ENCODE measurements at places on chromosomes 7 and 10.

DNA sequence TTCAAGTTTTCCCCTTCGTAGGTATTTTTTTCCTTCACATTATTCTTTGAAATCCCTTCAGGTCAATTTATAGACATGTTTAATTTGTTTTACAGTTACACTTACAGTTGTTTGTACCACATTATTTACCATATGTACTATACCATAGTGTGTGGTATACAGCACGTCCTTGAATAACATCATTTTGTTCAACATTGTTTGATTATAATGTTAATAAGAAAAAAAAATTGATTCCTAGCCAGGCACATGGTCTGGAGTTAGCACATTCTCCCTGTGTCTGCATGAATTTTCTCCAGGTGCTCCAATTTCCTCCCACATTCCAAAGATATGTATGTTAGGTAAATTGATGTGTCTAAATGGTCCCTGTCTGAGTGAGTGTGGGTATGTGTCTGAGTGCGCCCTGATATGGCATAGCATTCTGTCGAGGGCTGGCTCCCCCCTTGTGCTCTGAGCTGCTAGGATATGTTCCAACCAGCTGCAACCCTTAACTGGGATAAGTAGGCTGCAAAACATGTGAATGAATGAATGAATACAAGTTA is 247.6 kb downstream of the CCDC7 start:
- no peak for DNase-seq

- DNase-seq = no peak
Observed at GRCh38 chr7:64300641-64301405, 12.9 kb upstream of the ZNF736 start.

DNA sequence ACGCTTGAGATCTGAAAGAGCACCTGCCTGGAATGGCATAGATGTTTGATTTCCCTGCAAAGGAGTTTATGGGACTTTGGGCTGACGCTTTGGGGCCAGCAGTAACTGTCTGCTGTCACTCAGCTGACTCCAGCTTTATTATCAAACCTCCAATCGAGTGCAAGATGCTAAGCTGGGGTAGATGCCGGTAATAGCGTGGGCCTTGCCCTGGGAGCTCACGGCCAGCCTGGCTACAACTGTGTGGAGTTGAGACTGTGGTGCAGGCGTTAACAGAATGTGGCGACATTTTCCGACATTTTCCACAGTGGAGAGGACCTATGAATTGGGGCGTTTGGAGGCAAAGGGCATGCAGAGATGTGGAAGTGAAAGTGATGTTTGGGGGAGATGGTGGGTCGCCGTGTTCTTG is 1.3 kb downstream of the CHST12 start:
- no peak for DNase-seq

GRCh38 chr7:1193593-1194424 is 33.8 kb upstream of the ZFAND2A start:
- no peak for DNase-seq

GRCh38 chr7:151094675-151095074 is 8.4 kb downstream of the AGAP3 start:
- no peak for DNase-seq

GRCh38 chr7:77426052-77426404 is 9.9 kb upstream of the GSAP start:
- DNase-seq = no peak

DNA sequence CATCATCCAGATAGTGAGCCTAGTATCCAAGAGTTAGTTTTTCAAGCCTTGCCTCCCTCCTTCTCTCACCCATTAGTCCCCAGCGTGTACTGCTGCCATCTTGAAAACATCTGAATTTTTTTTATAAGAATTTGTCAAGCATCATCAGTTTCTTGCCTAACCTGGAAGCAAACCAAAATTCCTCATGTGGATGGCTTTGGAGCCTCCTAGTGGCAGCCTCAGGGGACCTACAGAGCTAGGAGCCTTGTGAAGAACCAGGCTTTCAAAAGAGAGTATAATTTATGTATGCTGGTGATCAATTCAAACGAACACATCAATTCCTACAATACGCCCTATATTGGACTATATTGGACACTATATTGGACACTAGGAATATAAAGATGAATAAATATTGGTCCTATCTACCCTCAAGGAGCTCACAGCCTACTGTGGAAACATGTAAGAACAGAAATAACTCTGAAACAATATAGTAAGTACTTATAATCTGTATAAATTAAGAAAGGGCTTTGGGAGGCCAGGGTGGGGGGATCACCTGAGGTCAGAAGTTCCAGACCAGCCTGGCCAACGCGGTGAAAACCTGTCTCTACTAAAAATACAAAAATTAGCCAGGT is 63.4 kb downstream of the HPSE2 start:
- no peak for DNase-seq

GRCh38 chr7:94276027-94276426 is 118.7 kb upstream of the COL1A2 start:
- DNase-seq = no peak

- no peak for DNase-seq
Observed at GRCh38 chr7:81492910-81493309, 276.9 kb downstream of the HGF start.

DNA sequence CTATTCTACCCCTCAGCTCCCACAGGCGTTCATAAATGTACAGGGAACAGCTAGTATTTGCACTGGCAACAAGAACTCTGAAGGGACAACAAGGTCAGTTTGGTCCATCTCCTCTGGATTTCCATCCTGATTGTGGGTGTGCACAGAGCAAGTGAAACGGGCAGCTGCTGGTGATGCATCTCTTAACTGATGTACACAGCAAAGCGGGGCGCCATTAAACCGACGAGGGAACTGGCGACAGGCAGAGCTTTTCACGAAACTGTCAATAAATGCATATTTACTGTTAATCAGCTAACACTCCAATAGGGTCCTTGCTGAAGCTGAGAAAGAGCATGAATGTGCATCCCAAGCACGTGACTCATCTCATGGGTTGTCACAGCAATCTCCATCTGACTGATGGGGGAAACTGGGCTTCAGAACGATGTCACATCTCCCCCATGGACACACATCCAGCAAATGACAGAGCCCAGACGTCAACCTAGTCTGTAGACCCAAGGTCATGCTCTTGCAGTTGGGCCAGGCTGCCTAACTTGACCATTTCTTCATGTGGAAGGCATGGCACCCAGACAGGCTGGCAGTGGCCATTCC is 54.2 kb downstream of the FAM53B start:
- DNase-seq = no peak

GRCh38 chr7:51705701-51706100 is 389.1 kb upstream of the COBL start:
- no peak for DNase-seq

All from uterus (tissue), 4 donors.